Stimulated activated CD8-positive, alpha-beta memory T cell treated with anti-CD3 and anti-CD28 coated beads, Interleukin-4, amount 100 ng/mL, for 24 hours (primary cell): ENCODE measurements at places on chromosomes 6 and 20.

- no peak for DNase-seq
Observed at GRCh38 chr20:1577906-1578305, 20.4 kb upstream of the SIRPD start.

DNA sequence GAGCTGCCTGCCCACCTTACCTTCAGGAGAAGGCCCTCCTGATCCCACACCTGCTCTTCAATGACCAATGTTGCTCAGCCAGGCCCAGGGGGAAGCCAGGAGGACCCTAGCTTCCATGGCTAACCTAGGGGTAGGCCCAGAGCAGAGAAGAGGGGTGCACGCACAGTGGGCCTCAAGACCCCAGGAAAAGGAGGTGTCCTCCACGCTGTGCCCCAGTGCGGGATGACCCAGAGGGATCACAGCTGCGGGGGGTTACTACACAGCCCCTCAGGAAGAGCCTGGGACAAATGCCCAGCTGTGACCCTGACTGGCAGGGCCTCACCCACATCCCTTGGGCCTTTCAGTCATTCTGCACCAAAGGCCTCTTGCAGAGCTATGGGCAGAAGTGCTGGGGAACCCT is 31.6 kb upstream of the APMAP start:
- no peak for DNase-seq

- DNase-seq: no peak
Observed at GRCh38 chr20:20353576-20353975, 14.3 kb upstream of the INSM1 start.

DNA sequence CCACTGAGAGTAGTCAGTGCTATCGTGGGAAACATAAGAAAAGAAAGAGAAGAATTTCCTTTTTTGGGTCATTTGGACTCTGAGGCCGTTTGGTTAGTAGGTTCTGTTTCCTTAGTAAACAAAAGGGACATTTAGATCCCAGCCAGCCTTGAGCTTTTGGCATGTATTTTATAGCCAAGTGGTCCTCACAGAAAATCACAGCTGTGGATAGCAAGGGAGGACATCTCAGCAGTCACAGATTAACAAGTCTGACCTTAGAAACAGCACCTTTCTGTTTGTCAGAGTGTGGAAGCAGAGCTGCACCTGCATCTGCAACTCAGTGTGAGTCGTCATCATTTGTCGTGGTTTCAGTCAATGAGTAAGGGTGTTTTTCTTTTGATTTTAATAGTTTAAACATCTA is 40.5 kb downstream of the FAM120B start:
- DNase-seq: no peak

GRCh38 chr6:128339635-128340450 is 180.6 kb downstream of the PTPRK start:
- no peak for DNase-seq

DNA sequence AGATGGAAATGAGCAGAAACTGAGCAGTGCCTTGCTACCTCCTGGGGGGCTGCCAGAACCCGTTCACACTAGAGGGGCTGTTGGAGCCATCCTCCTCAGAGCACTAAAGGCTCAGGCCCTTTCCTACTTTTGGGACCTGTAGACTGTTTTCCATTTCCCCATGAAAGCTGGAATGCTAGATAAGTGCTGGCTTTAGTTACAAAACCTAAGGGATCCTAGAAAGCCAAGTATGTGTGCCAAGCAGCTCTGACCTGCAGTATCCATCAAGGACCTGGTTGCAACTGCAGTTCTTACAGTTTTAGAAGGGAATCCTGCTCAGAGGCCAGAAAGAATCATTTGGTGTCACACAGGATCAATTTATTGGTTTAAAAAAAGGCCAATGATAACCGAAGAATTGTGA is 176.7 kb upstream of the COL21A1 start:
- DNase-seq: no peak

- no peak for DNase-seq
Observed at GRCh38 chr6:135412761-135413160, 84.8 kb downstream of the AHI1 start.

DNA sequence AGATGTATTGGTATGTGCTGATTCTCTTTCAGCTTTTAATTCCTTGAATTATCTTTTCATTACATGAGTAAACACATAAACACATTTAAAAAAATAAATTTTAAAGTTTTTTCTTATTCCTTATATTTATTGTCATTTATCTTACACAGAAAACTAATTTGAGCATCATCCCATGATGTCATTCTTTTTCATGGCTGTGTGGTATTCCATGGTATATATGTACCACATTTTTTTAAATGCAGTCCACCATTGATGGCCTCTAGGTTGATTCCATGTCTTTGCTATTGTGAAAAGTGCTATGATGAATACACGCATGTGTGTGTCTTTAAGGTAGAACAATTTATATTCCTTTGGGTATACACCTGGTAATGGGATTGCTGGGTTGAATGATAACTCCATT is 33.3 kb downstream of the OTOR start:
- DNase-seq: no peak

DNA sequence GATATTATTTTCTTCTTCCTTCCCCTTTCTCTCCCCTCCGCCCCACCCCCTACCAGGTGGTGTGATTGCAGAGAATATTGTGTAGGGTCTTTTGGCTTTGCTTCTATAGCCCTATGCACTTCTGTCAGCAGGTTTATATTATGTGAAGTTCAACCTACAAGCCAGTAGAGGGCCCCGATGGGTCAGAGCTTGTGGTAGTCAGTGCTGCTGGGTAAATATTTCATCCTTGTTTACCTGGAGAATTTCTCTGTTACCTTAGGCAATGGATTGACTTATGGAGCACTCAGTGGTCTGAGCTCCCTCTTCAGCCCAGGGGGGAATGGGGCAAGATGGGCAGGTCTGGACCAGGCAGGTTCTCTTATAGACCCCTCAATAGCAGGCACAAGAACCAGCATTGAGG is 720.9 kb downstream of the GRIK2 start:
- DNase-seq: no peak

- DNase-seq: no peak
Observed at GRCh38 chr20:1060985-1061384, 57.4 kb upstream of the PSMF1 start.

DNA sequence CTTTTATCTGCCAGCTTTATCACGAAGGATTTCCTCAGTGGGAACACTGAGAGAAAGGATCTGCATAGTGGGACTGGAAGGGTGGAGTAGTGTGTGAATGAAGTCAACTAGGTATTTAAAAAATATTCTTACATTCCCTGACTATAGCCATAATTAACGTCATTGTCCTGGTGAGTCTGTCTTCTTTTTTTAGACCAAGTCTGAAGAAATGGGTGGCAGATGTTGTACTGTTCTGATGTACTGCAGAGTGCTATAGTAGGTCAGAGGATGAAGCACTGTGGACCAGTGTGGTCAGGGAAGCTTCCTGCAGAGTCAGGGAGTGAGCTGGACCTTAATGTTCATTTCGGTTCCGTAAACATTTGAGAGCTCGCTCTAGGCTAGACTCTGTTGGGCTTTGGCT is 11.9 kb downstream of the TULP4 start:
- DNase-seq: no peak

- DNase-seq: no peak
Observed at GRCh38 chr6:68689910-68690309, 54.8 kb downstream of the ADGRB3 start.

DNA sequence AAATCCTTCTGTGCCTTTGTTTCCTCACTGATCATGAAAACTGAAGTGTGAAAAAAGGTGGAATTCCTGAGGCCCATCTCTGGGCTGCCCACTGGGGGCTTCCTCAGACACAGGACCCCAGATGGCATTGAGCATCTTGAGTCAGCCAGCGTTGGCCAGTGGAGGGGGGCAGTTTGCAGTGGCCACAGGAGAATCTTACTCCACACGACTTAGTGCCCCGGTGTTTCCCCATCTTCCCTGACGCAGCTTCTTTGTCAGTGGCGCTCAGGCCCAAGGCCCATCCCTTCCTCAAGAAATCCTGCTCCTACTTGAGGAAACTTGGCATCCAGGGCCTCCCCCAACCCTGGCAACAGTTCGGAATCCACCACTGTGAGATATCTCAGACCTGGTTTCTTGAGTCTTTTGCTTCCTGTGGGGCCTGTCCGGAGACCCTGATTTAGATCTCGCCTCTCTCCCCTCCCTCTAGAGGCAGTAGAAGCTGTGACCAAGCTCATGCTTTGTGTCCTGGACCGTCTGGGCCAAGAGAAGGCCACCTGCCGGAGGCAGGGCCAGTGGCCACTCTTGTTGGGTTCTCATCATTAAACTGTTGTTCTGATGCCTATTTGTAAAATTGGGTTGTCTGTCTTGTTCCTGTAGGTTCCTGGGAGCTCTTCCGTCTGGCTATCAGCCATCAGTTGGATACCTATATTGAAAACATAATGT is 20.2 kb upstream of the DLGAP4 start:
- no peak for DNase-seq

DNA sequence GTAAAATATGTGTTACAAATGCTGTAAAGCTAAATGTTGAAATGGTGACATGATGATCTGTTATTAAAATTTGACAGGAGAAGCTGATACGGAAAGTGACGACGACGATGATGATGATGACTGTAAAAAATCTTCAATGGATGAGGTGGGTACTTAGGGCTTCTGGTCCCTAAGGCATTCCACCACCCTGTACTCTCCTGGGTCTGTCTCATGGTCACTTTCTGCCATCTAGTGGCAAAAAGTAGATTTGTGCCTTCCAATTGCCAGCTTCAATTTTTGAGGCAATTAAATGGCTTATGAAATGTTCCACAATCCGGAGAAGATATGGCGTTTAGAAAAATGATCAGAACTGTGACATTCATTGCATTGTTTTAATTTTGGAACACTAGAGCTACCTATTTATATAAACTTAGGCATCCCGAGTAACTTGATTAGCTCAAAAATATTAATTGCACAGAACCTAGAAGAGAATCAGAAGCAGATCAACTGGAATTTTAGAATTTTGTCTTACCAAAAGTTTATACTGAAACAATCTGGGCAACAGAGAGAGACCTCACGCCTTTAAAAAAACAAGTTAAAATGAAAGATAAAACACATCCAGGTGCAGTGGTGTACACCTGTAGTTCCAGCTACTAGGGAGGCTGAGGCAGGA is 346.5 kb upstream of the PLCB4 start:
- DNase-seq: no peak

- DNase-seq: no peak
Observed at GRCh38 chr20:11159728-11160127, 485.9 kb upstream of the JAG1 start.
